Left ventricle myocardium superior (tissue), 1 donor: ENCODE measurements at places on chromosomes 6 and 20. TPM values are rescaled to one million over a fixed set of nuclear protein-coding genes. Genes with fewer than 3 reads are reported as not detected.

DNA sequence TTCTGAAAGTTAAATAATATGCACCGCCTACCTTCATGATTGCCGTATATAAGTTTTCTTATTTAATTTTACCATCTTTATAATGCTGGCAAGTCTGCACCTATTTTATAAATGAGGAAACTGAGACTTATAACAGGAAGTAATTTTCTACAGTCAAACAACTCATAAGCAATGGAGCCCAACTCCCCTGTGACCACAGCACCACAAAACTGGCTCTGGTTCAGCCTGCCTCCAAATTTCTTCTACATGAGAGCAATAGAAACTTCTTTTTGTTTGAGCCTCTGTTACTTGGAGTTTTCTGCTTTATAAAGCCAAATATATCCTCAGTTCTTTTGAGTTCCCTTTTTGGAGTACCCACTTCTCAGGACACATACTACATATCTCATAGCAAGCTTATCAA, 131.1 kb upstream of the HSF2 start:
- no peak for DNase-seq

Gene NHSL1
- total RNA-seq, result 53.0 TPM

Gene MYB
- total RNA-seq, result 0.15 TPM

GRCh38 chr6:97014595-97014994, 90.1 kb downstream of the KLHL32 start:
- DNase-seq, result no peak

DNA sequence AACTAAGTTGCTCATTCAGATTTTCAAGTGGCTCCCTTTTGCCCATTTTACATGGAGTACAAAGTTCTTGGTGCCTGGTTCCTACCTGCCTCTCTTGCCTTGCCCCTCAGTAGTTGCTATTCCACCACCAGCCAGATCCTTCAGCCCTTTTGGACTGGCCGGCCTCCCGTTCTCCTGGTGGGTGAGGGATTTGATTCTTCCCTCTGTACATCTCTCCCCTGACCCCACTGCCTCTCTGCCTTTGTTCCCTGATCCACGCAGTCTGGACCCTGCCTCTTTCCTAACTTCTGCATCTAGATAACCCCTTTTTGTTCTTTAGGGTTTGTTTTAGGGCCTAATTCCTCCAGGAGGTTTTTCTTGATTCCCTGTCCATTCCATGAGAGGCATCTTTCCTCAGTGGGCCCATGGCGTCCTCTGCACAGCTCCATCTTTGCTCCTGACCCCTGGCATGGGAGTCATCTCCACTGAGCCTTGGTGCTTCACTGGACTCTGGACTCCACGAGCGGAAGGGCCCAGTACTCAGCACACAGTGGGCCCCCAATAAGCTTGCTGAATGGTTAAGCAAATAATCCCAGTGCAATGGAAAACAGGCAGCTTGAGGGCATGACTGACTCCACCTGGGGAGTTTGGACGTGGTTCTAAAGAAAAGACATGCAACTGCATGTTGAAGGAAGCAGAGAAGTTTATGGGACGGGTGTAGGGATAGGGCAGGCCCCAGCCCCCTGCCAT, 309.3 kb upstream of the SUPT3H start:
- DNase-seq, result no peak

Gene WFDC12
- total RNA-seq, result not detected

DNA sequence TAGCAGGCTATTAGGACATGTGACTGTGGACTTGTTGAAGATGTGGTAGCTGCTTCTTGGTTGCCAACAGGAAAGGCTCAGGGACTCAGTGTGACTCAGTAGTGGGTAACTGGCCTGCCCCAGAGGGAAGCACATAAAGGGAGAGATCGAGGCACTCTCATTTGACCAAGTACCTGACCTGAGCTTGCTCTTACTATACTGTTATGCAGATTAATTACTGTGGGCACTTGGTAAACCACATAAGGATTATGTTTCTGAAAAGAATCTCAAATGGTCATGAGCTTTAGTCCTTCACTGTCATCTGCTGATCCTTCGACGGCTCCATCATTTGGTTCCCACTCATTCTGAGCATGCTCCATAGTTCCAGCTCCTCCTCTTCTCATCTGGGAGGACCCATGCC, 48.2 kb upstream of the RPL7L1 start:
- DNase-seq, result no peak

GRCh38 chr20:23048283-23049200, 930 bp downstream of the THBD start:
- peak; percentile 81 for DNase-seq

- DNase-seq, result no peak
These were observed 262.8 kb upstream of the TAB2 start for GRCh38 chr6:149054559-149055194.

Gene PLEKHG1
- total RNA-seq, result 7.6 TPM

DNA sequence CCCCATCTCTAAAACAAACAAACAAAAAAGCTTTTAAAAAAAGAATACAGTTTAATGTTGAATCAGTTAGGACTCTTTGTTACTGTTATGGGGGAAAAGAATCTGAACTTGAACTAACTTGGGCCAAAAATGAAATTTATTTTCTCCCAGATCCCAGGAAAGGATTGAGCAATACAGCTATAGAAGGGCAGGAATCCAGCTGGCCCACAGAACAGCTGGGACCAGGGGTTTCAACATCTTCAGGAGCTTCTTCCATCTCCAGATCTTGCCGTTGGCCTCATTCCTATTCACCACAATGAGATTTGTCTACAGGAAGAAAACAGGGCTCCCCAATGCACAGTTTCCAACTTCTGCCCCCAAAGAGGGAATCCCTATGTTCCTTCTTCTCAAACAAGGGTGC, 43.2 kb upstream of the AKAP12 start:
- DNase-seq, result peak; percentile 50

DNA sequence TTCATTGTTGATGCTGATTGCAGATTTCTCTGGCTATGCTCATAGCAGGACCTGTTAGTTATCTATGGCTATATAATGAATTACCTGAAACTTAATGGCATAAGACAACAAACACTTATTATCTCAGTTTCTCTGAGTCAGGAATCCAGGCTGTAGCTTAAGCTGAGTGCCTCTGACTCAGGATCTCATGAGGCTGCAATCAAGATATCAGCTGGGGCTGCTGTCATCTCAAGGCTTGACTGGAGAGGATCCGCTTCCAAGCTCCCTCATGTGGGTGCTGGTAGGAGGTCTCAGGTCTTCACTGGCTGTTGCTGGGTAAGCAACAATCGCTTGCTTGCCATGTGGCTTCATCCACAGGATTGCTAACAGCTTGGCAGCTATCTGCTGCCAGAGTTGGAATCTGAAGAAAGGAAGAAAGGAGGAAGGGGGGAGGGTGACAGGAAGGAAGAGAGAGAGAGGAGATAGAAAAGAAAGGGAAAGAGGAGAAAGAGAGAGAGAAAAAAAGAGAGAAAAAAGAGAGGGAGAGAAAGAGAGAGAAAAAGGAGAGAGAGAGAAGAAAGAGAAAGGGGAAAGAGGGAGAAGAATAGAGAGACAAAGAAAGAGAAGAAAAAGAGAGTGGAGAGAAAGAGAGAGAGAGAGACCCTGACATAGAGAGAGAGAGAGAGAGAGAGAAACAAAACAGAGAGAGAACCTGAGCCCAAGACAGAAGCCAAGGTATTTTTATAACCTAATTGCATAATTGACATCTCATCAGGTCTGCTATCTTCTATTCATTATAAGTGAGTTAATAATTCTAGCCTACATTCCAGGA, 579.0 kb upstream of the BTBD3 start:
- DNase-seq, result no peak

DNA sequence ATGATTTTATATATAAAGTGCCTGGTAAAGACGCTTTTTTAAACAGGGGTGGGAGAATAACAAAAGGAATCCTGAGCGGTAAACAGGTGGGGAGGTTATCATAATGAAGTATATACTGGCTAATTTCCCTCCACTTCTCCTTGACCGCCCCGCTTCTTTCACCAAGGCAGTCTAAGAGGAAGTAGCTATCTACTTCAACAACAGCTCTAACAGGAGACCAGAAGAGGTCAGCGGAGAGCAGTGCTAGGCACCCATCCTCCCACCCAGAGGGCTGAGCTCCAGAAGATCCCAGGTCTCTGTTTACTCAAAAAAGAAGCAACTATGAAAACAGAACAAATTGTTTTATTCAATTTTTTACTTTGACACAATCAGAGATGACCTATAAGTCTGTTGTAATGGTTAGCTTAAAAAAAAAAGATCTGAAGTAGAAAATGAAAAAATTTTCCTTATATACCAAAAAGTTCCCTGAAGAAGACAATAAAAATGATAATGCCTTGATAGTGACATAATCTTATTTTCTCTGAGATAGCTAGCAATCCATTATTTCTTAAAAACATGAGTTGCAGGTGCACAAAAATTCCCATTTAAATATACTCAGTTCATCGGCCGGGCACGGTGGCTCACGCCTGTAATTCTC, 141.1 kb downstream of the PDSS2 start:
- peak; percentile 45 for DNase-seq

- no peak for DNase-seq
These were observed 29.0 kb downstream of the CTCFL start for GRCh38 chr20:57495978-57496377.

DNA sequence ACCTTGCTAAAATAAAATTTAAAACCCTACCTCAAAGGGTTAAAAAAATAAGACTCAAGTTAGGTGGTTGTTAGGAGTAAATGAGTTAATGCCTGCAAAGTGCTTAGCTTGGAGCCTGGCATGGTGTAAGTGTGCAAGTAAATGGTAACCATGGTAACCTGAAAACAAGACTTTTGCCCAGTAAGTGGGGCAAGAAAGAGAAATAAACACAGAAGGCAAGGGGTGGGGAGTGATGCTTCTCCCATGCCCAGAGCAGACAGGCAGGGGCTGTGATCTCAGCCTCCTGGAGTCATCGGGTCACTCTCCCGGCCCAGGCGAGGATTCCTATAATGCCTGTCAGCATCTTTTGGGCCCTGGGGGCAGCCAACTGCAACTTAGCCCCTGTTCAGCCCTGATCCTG, 59.2 kb upstream of the SLC32A1 start:
- DNase-seq, result no peak

Gene ENPP4
- total RNA-seq, result 21.3 TPM

GRCh38 chr20:42979720-42980119, 210.0 kb downstream of the PTPRT start:
- no peak for DNase-seq

Gene RGS19
- total RNA-seq, result 5.4 TPM

DNA sequence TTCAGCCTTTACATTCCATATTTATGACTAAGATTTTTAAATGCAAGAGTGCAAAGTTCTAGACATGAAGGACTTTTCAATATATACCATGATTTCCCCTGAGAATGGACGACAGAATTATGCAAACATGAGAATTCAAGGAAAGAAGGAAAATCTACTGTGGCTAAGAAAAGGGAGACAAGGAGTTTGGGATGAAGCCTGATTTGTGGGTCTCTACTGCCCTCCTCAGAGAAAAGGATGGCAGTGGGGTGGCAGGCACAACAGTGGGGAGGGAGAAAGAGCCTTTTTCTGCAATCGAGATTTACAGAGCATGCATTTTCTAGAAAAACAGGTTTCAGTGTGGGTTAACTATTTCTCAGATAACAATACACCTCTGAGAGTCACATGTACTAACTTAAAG, 466.9 kb upstream of the NRSN1 start:
- DNase-seq, result no peak

- DNase-seq, result peak; percentile 80
These were observed 28.5 kb upstream of the SCUBE3 start for GRCh38 chr6:35185302-35185681.

GRCh38 chr6:88730611-88731011, 232.8 kb downstream of the RNGTT start:
- DNase-seq, result no peak

- no peak for DNase-seq
These were observed 275.0 kb downstream of the CENPW start for GRCh38 chr6:126614642-126615504.

GRCh38 chr20:33788351-33789049, 22.6 kb upstream of the CHMP4B start:
- no peak for DNase-seq

DNA sequence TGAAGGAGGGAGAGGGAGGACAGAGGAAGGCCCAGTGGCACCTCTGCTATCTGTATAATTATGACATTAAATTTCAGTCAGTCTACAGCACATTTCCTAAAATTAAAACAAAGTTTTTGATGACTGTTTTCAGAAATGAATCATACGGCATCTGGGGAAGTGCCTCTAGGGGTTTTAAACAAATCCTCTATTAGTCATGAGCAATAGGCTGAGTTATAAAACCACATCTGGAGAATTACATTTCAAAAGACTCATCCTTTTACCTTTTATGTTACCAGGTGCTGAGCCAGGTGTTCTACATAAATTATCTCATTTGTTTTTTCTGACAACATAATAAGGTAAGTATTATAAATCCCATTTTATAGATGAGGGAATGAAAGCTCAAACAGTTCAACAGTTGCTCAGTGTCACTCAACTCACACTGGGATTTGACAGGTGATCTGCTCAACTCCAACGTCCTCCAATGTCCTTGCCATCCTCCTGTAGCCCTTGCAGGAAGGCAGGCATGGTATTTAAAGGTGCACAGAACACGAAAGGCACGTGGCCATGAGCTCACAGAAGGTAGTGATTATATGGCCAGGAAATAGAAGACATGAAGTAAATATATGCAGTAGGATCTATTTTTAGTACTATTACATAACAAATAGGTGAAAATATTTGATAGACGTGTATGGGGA, 184.2 kb upstream of the MAN1A1 start:
- DNase-seq, result no peak

DNA sequence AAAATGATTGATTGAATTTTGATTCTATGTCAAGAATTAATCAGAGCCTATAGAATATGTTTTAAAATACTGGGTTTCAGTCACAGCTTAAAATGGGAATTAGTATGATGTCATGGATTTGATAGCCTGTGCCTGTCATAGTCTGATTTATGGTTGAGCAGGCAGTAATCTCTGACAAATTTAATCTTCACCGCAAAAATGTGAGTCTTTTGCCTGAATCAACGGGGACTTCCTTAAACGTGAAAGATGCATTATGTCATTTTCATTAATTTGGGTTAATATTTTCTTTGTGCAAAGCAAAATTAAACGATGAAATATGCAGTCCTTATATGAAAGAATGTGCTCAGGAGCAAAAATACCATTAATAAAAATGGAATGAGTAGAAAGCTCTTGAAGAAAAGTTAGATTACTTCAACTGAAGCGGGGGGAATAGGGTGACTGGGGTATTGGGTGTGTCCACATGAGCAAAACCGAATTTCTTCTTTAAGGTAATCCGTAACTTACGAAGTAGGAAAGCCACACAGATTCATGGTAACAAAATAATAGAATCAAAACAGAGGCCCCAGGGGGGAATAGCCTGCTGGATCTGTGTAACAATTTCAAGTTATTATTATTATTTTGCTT, 339.6 kb upstream of the NOX3 start:
- DNase-seq, result no peak

- no peak for DNase-seq
These were observed 43.9 kb downstream of the SCML4 start for GRCh38 chr6:107780226-107780625.

GRCh38 chr20:38969708-38970107, 7.6 kb downstream of the DHX35 start:
- no peak for DNase-seq

GRCh38 chr6:157440171-157440570, 59.2 kb downstream of the ZDHHC14 start:
- DNase-seq, result no peak

Gene MUCL3
- not detected for total RNA-seq
